Stimulated activated CD8-positive, alpha-beta memory T cell treated with anti-CD3 and anti-CD28 coated beads, Interleukin-4, amount 100 ng/mL, for 1 hour (primary cell): ENCODE measurements at places on chromosomes 5 and 9.

GRCh38 chr9:106889061-106889590 is 26.2 kb downstream of the ZNF462 start:
- no peak for DNase-seq

DNA sequence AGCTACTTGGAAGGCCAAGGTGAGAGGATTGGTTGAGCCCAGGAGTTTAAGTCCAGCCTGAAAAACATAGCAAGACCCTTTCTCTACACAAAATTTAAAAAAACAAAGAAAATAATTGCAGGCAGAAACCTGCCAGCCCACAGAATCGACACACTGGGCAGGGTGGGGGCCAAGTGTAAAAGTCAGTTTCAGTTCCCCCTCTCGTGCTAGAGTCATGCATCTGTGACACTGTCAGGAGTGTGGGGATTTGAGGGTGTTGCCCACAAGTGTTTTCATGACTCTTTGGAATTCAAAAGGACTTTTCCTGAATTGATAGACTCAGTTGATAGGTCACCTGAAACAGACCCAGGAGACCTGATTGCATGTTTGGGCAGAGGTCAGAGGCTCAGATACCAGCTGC is 47.6 kb downstream of the PRRC2B start:
- DNase-seq: no peak

GRCh38 chr5:79850316-79850822 is 140.7 kb downstream of the MTX3 start:
- no peak for DNase-seq

DNA sequence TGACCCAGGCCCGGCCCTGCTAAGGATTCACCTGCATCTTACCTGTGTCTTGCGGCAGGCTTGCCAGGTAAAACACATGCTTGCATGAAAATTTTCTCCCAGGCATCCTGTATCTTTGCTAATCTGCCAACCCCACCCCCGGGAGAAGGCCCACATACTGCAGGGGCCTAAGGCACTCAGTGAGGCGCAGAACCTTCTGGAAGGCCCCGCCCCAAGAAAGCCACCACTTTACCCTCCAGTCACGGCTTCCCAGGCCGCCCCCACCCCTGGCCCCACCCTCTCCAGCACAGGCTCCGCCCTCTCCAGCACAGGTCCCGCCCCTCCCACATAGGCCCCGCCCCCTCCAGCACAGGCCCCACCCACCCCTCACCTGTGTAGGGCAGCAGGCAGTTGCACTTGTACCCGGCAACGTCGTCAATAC is 29.8 kb upstream of the SEC16A start:
- no peak for DNase-seq

DNA sequence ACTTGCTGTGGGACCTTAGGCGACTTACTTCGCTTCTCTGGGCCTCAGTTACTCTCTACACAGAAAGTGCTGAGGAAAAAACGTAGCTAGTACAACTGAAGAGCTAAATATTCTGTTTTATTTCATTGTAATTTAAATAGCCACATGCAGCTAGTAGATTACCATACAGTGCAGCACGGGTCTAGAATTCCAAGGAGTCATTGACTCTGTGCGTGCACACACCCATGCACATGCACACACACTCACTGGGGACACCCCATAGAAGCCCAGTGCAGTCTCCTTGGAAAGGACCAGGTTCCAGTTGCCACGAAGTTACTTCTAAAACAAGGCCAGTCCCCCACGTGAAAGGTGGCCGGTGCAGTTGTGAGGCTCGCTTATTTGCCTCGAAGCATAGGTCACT is 17.0 kb downstream of the URM1 start:
- DNase-seq: no peak
